ENCODE measurements at places on chromosomes 3 and 15.

- DNase-seq: no peak
Measured at GRCh38 chr3:175389560-175389959, 530.4 kb downstream of the NAALADL2 start.

DNA sequence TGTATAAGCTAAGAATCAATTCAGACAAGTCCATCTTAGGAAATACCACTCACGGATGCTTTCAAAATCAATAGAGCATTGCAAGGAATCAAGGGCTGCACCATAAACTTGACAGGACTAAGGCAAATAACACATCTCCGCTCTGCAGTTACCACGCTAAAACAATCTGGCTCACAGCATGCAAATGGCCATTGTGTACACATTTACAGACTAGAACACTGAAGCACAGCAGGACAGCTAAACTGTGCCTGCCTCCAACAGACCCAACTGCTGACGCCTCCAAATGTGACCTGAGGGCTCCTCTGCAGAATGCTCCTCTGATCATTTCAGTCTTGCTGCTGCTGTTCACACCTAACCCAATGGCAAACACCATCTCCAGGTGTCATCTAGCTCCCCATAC, 104.3 kb downstream of the MEX3B start:
- no peak for DNase-seq

- no peak for DNase-seq
Measured at GRCh38 chr3:179297971-179298725, 24.7 kb upstream of the ZNF639 start.

DNA sequence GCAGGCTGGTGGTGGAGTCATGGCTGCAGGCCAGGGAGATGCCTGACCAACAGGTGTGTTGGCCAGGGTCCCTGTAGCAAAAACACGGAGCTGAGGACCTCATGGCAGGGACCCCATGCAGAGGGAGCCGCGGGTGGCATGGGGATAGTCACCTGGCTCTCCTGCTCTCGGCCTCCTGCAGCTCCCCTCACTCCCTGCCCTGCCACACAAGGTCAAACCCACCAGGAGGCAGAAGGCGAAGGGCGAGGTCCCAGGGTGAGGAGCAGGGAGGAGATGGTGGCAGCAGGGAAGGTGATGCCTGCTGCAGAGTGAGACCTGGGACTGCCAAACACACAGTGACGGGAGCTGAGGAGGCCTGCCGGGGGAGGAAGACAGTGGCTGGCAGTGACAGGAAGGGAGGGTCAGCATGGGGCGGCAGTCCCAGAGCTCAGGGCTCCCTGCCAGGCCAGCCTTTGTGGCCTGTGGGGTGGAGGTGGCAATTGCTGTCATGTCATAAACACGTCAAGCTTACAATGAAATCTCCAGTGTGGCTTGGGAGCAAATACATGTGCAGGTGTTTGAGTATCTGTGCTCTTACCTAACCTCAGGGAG, 144.3 kb downstream of the TJP1 start:
- peak; percentile 58 for DNase-seq

- DNase-seq: no peak
Measured at GRCh38 chr3:87621667-87622066, 345.3 kb upstream of the POU1F1 start.

DNA sequence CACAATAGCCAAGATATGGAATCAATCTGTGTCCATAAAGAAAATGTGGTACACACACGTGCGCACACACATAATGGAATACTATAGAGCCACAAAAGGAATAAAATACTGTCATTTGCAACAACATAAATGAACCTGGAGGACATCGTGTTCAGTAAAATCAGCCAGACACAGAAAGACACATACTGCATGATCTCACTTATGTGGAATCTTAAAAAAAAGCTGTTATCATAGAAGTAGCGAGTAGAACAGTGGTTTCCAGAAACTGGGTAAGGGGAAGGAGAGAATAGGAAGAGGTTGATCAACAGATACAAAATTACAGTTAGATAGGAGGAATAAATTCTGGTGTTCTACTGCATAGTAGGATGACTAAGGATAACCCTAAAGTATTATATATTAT, 11.1 kb downstream of the ATOSA start:
- no peak for DNase-seq

DNA sequence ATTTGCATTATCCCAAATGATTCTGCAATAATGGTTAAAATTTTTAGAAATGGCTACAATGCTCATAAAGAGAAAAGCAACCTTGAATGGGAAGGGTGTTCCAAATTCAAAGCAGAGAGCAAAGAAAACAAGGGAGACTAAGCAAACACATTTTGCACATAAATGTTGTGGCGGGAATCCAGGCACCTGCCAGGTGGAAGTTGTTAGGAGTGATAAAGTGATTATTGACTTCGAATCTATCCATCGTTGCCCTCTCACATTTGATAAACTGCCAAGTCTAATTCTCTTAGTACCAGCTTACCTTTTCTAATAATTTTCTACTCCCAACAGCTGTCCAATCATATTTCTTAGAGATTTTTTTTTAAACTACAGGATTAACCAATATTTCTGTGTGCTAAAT, 244.5 kb downstream of the CACNA2D3 start:
- DNase-seq: no peak

DNA sequence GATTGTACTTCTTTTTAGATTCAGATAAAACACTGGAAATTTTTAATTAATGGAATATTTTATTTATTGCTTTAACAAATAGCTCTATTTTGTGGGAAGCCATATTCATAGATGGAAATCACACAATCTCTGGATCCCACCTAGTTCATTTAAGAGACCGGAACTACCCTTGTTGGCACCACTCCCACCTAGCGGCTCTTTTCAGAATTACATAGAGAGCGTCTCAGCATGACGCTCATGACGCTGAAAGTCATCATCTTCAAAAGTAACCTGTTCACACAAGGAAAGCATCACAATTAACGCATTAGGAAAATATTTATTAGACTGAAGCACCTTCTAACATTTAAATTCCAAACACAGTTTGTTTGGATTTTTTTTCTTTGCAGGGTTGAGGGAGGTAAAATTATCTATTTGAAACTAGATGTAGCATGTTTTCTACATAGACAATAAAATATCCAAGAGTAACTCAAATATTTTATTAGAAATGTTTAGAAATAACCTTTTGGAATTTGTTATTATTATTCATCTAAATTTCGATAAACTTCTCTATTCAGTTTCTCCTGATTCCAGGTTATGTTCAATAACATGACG, 214.9 kb upstream of the ARRDC4 start:
- DNase-seq: no peak

DNA sequence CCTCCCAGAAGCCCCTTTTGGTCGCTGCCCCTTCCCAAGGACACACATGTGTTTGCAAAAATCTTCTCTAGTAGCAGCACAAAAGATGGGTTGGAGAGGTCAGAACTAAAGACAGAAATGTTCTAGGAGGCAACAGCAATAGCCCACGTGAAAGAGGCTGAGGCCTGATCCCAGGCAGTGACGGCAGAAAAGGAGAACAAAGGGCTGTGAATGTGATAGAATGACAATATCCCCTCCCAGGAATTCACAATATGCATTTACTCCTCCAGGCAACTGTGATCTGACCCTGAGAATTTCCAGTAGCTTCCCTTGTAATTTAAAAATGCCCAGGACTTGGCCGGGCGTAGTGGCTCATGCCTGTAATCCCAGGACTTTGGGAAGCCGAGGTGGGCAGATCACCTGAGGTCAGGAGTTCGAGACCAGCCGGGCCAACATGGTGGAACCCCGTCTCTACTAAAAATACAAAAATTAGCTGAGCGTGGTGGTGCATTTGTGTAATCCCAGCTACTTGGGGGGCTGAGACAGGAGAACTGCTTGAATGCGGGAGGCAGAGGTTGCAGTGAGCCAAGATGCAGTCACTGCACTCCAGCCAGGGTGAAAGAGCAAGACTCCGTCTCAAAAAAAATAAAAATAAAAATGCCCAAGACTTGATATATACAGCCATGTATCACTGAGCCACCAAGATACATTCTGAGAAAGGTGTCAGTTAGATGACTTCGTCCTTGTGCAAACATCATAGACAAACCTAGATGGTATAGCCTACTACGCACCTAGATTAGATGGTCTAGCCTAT, 43.6 kb upstream of the PIAS1 start:
- no peak for DNase-seq

- no peak for DNase-seq
Measured at GRCh38 chr3:77446761-77447160, 406.9 kb downstream of the ROBO2 start.

DNA sequence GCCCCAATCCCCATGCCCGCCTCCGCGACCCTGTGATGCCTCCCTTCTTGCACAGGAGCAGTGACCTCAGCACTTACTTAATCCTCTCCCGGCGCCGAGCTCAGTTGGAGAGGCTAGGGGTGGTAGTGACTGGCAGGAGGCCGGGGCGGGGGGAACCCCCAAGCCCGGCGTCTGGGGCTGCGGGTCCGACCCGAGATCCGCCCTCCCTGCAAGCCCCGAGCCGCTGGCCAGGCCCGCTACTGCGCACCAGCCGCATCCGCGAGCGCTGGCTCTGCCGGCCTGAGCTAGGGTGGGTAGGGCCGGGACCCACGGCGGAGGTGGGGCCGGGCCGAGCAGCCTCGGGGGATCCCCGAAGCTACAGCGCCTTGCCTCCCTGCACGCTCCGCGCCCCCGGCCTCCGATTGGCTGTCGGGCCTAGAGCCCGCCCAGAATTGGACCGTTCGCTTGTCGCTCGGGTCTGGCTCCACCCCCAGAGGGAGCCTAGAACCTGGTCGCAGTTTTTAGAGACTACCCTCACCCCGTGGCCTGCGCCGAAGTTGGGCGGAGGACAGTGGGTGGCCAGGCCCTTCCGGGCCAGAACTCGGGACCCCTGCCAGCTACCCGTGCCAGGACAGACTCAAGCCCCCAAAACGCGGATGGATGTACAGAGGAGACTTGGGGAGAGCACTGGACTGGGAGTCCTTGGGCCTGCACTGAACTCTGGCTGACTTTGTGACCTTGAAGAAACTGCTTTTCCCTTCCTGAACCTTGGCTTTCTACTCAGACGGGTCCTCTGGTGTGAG, at the start of gene C3orf18:
C3orf18 (minus strand) TSS at position 362 of the 782 bp plus-strand sequence. CDS start 2,048 bp downstream, outside the sequence.
- peak; percentile 98 for DNase-seq

DNA sequence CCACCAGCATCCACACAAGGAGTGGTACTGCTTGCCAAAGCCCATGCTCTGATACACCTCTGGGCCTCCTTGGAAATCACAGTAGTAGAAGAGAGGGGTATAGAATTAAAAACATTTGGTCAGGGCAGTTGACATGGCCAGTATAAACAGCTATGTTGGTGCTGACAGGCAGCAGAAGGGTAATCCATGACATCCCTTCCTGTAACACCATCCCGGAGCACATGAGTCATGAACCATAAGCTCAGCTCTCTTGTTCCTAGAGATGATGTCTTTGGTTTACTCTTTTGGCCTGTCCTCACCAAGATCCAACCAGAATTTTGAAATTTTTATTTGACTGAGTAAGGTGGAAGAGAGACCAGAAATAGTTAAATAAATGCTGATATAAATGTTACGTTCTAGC, 132.6 kb upstream of the CTDSPL start:
- DNase-seq: no peak

- DNase-seq: no peak
Measured at GRCh38 chr3:185066251-185066650, 86.6 kb downstream of the C3orf70 start.

- no peak for DNase-seq
Measured at GRCh38 chr3:16665282-16665741, 60.1 kb upstream of the DAZL start.

GRCh38 chr3:46981932-46982471, 2.5 kb downstream of the NBEAL2 start:
- peak; percentile 90 for DNase-seq

DNA sequence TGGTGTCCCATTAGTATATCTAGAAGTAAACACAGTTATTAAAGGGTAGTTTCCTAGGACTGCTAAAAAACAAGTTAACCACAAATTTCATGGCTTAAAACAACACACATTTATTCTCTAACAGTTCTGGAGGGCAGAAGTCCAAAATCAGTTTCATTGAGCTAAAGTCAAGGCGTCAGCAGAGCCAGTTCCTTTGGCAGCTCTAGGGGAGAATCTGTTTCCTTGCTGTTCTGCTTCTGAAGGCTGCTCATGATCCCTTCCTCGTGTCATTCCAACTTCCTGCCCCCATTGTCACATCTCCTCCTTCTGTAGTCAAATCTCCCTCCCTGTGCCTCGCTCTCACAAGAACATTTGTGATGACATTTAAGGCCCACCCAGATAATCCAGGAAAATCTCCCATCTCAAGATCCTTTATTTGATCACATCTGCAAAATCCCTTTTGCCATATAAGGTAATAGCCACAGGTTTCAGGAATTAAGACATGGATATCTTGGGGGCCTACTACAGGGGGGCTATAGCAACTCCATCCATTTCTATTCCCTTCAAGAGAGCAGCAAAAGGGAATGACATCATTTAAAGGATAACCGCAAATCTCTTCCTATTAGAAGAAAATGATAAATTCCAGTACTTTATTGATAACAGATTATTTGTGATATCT, 50.1 kb downstream of the GPR176 start:
- no peak for DNase-seq

- no peak for DNase-seq
Measured at GRCh38 chr3:128432301-128432970, 34.3 kb downstream of the DNAJB8 start.

GRCh38 chr3:46442576-46443530, 21.9 kb downstream of the LTF start:
- DNase-seq: no peak

DNA sequence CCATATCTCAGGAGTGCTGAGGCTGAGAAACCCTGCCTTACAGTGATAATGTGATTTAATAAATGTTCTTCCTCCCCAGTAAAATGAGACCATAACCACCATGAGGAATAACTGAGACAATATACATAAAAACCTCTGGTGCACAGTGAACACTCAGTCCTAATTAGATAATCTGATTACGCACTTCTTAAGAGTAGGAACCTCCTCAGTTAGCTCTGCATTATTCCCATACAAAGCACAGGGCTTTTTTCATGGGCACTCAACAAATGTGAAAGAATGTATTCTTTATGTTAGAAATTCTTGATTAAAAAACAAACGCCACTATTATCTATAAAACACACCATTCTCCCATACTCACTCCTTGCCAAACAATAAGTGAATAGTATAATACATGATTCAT, 97.0 kb downstream of the TNIK start:
- no peak for DNase-seq

Data from spleen (tissue), 13 donors.